SJCRH30 (cell line): ENCODE measurements at places on chromosomes 5 and 9. TPM values are rescaled to one million over a fixed set of nuclear protein-coding genes. Genes with fewer than 3 reads are reported as not detected.
A peak's percentile ranks its signal among the peaks of the same experiment; 100 is the strongest.

FAT2 gene
- 0.04 TPM in 1 of 2 replicates, not detected in the other for total RNA-seq

RRAGA gene
- total RNA-seq, result 39.7 and 44.2 TPM in 2 replicates

- no peak overlapping the region for H3K27ac ChIP-seq
- H3K4me1 ChIP-seq, result no peaks in the 10 kb centered on the region; the same call in 1 of the 2 replicates
- H3K36me3 ChIP-seq, result no peaks in the 10 kb centered on the region
- H3K4me3 ChIP-seq, result no peak overlapping the region
Measured at GRCh38 chr5:82808960-82809359, 268.2 kb downstream of the TMEM167A start.

CDKN2B gene
- 1.3 TPM in 2 replicates for total RNA-seq

- no peak overlapping the region for H3K4me3 ChIP-seq
- no peaks in the 10 kb centered on the region for H3K27me3 ChIP-seq
- no peaks in the 10 kb centered on the region for H3K36me3 ChIP-seq
- H3K4me1 ChIP-seq, result no peaks in the 10 kb centered on the region
- no peak for DNase-seq
- H3K27ac ChIP-seq, result no peak overlapping the region
Measured at GRCh38 chr5:2217219-2217618, 334.5 kb upstream of the IRX4 start.

- no peak overlapping the region for H3K4me3 ChIP-seq
- no peaks in the 10 kb centered on the region for H3K4me1 ChIP-seq
- DNase-seq, result peak; percentile 21
- H3K27ac ChIP-seq, result no peak overlapping the region
- no peaks in the 10 kb centered on the region for H3K27me3 ChIP-seq
Measured at GRCh38 chr5:127909066-127909465, 174.5 kb upstream of the SLC12A2 start.

DNA sequence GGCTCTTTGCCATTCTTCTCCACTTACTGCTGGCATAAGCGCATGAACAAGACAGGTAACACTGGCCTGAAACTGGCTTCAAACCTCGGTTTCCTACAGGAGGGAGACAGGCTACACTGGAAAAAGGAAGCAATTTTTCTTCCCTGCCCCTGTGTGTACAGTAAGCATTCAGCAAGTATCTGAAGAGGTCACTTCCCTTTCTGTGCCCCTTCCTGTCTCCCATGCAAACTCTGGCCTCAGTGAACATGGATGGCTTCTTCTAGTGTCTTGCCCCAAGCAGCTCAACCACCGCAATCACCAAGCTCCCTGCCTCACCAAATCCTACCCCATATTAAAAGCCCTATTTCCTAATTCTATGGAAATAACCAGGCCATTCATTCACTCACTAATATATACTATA, 42.4 kb downstream of the SERINC5 start:
- DNase-seq, result no peak
- no peak overlapping the region for H3K27ac ChIP-seq
- H3K36me3 ChIP-seq, result no peaks in the 10 kb centered on the region
- H3K4me3 ChIP-seq, result no peak overlapping the region
- H3K27me3 ChIP-seq, result no peaks in the 10 kb centered on the region

SLCO6A1 gene
- total RNA-seq, result not detected in 2 replicates

SLC36A2 gene
- total RNA-seq, result not detected in 2 replicates

DNA sequence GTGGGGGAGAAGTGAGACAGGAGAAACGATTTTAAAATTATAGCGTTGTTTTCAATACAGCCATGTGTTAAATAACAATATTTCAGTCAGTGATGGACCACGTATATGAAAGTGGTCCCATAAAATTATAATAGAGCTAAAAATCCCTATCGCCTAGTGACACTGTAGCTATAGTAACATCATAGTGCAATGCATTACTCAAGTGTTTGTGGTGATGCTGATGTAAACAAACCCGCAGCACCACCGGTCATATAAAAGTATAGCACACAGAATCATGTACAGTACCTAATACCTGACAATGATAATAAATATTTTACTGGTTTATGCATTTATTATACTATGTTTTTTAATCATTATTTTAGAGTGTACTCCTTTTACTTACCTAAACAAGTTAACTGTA, 407.4 kb upstream of the SEMA6A start:
- H3K27ac ChIP-seq, result no peak overlapping the region
- no peaks in the 10 kb centered on the region for H3K4me1 ChIP-seq
- no peaks in the 10 kb centered on the region for H3K27me3 ChIP-seq
- no peak for DNase-seq
- no peak overlapping the region for H3K4me3 ChIP-seq
